ENCODE measurements at places on chromosomes 11 and 22.

DNA sequence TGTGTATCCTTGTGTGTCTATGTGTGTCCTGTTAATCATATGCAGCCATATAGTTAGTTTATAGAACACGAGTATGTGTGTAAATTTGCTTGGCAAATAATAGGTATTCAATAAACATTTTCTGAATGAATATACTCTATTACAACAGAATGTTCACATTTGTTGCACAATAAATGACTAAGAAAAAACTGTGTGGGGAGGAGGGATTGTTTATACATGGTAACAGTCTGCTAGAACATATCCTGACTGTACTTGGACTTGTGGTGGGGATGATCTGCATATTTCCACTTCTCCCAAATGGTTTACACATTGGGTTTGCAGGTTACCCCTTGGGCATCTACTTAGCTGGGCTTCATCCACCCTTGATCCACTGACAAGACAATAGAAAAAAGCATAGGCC lies 194.6 kb downstream of the INSC start:
- DNase-seq, result no peak

DNA sequence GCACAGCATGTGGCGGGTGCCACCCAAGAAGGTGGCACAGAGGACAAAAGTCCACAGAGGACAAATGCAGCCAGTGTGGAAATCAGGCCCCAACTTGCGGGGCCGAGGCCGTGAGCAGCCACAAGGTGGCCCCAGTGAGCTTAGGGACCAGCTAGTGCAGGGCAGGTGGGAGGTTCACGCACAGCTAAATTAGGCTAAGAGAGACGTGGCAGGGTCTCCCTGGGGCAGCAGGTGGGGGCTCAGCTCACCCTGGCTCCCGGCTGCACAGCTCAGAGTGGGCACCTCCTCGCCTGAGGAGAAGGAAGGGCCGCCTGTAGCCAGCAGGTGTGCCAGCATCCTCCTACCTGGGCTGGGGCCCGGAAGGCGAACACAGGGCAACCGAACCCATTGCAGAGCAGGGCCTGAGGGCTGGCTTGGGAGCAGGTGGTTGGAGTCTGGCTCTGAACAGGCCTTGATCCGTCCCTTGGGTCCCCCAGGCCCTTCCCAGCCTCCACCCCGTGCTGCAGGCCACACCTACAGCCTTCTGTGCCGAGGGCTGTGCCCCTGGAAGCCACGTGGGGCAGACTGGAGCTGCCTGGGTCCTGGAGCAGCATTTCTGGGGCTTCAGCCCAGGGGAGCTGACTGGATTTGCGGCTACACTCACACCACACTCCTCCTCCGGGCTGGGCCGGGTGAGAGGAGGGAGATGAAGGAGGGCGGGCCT lies 26.1 kb upstream of the CELSR1 start:
- DNase-seq, result peak; percentile 96

DNA sequence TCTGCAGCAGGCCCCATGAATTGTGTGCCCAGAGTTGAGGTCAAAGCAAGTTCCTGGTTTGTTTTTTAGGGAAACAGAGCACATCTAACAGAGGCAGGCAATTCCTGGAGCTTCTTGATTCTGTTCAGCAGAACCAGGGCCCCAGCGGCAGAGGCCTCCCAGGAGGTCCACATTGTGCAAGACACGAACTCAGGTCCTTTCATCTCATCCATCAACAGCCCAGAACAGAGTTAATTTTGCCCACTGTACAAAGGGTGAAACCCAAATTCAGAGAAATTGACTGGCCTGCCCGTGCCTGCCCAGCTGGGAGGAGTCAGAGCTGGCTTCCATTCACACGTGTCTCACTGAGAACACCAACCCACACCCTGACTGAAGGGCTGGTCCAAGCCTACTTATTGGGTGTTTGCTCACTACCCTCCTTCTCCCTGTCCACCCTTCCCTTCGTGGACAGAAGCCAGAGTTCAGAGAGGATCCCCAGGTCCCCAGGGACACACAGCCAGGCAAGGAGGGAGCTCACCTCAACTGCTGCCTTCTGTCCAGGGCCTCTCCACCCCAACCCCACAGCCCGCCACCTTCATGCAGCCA lies 607.1 kb downstream of the TBC1D22A start:
- no peak for DNase-seq

GRCh38 chr11:93741094-93741881 lies at the start of the genes C11orf54 and TAF1D:
Gene C11orf54 (plus strand): TSS chr11:93741672. CDS start chr11:93747394, 5,722 bp downstream.
Gene TAF1D (minus strand): TSS chr11:93741495. CDS start chr11:93739304, 2,191 bp downstream.
- peak; percentile 98 for DNase-seq

DNA sequence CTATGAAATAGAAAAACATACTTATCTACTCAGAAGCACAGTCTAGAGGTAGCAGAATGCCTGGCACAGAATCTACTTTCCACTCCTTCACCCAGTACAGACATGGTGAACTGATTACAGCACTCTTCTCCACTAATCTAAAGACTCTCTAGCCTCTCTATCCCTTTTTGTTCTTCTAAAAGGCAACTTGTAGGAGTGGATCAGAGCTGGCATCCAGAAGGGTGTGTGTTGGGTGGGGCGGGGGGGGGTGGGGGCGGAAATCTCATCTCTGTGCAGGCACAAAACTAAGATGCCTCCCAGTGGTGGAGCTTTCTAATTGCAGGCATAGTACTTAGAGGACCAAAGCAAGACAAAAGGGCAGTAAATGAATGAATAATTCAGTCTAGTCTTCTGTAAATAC lies 11.5 kb upstream of the EMID1 start:
- no peak for DNase-seq

DNA sequence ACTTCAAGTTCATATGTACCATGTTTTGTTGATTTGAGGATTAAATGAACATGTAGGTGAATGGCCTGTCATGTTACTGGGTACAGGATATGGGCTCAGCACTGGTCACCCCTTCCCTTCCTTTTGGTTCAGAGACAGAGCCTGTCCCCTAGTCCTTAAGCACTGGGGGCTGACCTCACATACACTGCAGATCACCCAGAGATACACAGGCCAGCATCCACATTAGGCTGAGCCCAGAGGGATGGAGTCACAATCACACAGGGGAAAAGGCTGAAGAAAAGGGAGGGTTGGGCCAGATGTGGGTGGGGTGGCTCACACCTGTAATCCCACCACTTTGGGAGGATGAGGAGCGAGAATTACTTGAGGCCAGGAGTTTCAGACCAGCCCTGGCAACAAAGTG lies 62.3 kb downstream of the IGLL5 start:
- no peak for DNase-seq

GRCh38 chr11:33040862-33041453 lies 1.6 kb downstream of the TCP11L1 start:
- no peak for DNase-seq

GRCh38 chr11:795634-796564 lies 2.2 kb downstream of the SLC25A22 start:
- DNase-seq, result no peak

DNA sequence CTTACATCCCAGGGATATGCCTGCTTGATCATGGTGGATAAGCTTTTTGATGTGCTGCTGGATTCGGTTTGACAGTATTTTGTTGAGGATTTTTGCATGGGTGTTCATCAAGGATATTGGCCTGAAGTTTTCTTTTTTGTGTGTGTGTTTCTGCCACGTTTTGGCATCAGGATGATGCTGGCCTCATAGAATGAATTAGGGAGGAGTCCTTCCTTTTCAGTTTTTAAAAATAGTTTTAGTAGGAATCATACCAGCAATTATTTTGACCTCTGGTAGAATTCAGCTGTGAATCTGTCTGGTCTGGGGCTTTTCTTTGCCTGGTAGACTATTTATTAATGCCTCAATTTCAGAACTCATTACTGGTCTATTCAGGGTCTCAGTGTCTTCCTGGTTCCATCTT lies 362.4 kb downstream of the JRKL start:
- no peak for DNase-seq

DNA sequence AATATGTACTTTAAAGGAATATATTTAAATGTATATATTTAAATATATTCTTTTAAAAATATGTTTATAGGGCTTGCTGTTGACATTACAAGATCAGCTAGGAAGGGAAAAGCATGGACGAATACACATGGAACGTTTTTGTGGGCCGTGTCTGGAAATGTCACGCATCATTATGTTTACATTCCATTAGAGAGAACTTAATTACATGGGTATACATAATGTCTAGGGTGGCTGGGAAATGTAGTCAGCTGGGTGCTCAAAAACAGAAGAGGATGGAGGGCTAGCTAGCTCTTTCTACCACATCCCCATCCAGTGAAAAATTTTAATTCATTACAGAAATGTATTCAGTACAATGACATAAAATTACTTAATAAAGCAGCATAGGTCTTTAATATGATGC lies 371.2 kb downstream of the DYNC2H1 start:
- no peak for DNase-seq

- DNase-seq, result no peak
Measured at GRCh38 chr22:37211866-37212173, 457 bp downstream of the SSTR3 start.

DNA sequence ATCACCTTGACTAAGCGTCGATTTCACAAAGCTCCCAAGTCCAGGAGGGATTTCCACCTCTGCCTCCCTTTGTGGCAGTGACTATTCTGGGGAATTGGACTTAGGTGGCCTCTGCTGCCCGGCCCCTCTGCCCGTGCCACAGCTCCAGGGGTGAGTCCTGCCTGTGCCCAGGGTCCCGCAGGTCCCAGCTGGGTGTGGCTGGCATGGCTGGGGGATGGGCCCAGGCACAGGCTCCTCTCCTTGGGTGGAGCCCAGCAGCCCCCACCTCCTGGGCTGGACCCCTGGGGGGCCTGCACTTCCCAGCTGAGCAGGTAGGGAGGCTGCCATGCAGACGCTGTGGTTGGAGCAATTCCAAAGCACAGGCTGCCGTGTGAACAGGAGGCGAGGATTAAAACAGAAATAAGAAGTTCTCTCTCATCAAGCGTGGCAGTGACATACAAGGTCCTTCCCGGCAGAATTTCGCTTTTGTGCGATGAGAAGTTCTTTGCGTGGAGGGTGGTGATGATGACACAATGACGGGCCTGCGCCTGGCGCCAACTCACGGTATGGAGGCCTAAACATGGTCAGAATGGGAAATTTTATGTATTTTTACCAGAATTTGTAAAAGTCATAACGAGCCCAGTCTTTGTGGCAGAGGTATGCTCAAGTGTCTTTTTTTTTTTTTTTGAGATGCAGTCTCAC lies 107.3 kb downstream of the BRD1 start:
- DNase-seq, result peak; percentile 44

GRCh38 chr11:126701520-126701897 lies 299.1 kb downstream of the KIRREL3 start:
- DNase-seq, result no peak

- DNase-seq, result no peak
Measured at GRCh38 chr11:97738751-97739150, 1282.0 kb upstream of the CNTN5 start.

DNA sequence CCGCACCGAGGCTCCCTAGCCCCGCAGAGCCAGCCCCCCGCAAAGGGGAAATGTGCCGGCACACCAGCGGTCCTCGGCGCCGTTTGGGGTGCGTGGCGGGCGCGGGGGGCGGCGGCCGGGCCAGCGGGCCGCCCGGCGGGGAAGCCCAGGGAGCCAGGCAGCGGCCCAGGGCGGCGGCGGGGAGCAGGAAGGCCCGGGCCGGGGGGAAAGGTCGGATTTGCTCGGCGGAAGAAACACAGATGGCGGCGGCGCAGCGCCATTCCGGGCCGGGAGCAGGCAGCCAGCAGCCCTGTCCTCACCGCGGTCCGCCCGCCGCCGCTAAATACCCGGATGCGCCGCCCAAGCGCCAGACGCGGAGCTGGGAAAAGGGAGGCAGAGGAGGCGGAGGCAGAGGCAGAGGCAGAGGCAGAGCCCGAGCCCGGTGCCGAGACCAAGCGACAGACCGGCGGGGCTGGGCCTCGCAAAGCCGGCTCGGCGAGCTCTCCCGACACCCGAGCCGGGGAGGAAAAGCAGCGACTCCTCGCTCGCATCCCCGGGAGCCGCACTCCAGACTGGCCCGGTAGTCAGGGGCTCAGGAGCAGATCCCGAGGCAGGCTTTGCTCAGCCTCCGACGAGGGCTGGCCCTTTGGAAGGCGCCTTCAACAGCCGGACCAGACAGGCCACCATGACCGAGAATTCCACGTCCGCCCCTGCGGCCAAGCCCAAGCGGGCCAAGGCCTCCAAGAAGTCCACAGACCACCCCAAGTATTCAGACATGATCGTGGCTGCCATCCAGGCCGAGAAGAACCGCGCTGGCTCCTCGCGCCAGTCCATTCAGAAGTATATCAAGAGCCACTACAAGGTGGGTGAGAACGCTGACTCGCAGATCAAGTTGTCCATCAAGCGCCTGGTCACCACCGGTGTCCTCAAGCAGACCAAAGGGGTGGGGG lies 2.6 kb upstream of the GCAT start:
- peak; percentile 86 for DNase-seq

DNA sequence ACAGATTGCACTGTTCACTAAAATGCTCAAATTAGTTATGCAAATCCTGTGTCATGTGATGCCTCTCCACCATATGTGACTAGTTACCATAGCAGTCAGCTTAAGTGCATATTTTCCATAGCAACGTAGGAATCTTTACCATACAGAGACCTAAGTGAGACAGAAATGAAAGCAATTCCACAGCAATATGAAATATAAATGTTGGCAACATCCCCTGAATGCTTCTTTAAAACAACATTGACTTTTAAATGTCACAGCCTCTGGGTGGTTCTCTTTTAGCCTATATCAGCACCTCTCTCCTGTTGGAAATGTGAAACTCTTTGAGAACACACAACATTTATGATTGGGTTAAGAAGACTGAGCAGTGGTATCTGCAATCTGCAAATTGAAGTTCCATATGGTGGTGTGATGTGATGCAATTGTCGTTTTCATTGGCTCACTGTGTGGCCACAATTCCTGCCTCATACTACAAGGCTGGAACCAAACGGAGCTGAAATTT lies 814.6 kb downstream of the DLG2 start:
- no peak for DNase-seq

DNA sequence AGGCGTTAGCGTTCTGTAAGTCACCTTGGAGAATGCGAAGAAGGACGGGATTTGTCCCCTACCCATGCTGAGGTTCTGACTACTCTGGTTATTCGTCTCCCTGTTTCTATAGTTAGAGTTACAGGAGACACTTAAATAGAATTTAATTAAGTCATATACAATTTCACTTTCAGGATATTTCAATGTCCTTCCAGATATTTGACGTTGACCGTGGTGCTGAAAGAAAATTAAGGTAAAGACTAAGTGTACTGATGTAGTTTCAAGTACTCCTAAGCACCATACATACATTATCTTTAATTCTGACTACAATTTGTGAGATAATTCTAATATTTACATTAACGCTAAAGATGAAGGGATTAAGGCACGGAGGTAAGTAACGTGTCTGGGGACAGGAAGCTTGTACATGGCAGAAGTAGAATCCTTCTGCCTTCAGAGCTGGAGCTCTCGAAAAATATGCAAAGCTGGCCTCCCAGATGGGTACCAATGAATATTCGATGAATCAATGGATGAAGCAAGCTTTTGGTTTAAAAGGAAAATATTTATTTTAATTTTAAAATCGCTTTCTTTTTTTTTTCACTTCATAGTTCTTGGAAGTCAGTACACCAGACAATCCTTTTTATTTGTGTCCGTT lies 539 bp upstream of the SLC36A4 start:
- no peak for DNase-seq

DNA sequence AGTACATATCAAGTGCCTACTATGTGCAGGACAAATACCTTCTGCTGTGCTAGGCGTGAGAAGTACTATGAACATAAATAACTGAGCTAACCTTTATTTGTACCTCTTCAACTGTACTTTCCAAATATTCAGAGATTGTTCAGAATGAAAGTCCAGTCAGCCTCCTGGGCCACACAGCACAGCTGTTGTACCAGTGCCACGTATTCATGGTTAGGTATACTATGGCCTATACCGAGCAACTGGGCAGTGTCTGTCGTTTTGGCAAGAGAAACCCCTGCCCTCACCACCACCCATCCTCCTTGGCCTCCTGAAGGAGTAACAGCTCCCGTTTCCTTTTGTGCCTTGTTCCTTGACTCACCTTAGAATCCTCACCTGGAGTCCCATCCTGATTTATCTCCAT lies 53.0 kb downstream of the RASSF10 start:
- DNase-seq, result no peak

GRCh38 chr11:1650034-1650917 lies 20.7 kb downstream of the KRTAP5-5 start:
- DNase-seq, result no peak
